ENCODE measurements at places on chromosomes 16 and 17. TPM values are rescaled to one million over a fixed set of nuclear protein-coding genes. Genes with fewer than 3 reads are reported as not detected.

- no peak for DNase-seq
Observed at GRCh38 chr17:67245694-67246402, 852 bp upstream of the HELZ start.

DNA sequence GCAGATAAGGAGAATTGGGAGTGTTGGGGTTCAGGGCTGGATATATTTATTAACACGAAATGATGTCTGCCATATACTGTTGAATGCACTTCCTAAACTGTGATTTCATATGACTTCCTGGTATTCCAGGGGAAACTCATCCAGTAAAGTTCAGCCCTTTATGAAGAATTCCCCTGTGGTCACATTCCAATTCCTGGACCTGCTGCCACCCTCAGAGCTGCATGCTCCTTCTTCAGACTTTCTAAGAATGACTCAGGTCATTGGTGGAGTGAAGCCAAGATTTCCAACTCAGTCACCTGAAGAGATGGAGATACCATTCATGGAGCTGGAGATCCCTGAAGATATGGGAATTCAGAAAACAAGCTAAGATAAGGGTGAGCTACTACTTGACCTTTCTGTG is 114.2 kb upstream of the TMEM97 start:
- DNase-seq, result no peak

- no peak for DNase-seq
Observed at GRCh38 chr17:67401106-67401505, 24.0 kb downstream of the PITPNC1 start.

DNA sequence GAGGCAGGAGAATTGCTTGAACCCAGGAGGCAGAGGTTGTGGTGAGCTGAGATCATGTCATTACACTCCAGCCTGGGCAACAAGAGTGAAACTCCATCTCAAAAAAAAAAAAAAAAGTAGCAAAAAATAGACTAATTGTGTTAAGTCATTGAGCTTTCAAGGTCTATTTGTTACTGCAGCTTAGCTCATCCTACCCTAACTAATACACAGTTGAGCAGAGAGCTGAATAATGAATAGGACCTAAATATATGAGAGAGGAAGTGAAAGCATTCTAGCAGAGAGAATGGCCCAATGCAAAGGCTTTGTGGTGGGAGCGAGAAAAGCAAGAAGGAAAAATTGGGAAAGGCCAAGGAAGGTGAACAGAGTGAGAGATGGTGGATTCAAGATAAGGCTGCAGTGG is 128.3 kb downstream of the AXIN2 start:
- no peak for DNase-seq

DNA sequence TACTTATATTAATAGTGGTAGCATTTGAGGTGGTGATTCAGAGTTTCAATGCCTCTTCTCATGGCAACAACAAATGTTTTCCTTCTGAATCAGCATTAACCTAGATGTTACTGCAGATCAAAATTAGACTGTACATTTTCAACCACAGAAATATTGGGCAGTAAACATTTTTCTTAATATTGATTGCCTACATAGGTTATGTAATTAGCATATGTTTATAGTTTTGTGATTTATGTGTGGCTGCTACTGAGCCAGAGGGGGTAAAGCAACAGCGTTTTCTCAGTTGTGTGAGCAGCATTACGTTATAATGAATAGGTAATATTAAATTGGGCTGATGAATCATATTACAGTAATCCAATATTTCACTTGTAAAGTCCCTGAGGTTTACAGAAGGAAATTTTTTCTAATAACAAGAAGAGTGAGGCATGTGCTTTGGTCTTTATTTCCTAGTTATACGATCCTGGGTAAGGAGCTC is 18.8 kb upstream of the BMERB1 start:
- no peak for DNase-seq

Gene QPRT
- total RNA-seq, result 2.2 TPM

Gene KLHL10
- 0.30 TPM for total RNA-seq

Gene CRHR1
- 0.76 TPM for total RNA-seq

Gene PPM1E
- total RNA-seq, result not detected
